ENCODE measurements at places on chromosomes 11 and 22. TPM values are rescaled to one million over a fixed set of nuclear protein-coding genes. Genes with fewer than 3 reads are reported as not detected.
A peak's percentile ranks its signal among the peaks of the same experiment; 100 is the strongest.

GRCh38 chr11:13214276-13214675 is 63.3 kb upstream of the BMAL1 start:
- H3K36me3 ChIP-seq = no peaks in the 10 kb centered on the region
- H3K4me3 ChIP-seq = no peak overlapping the region
- DNase-seq = no peak

The H19 gene
- not detected for total RNA-seq

GRCh38 chr11:121412711-121413415 is 39.3 kb upstream of the SORL1 start:
- H3K4me1 ChIP-seq = no peaks in the 10 kb centered on the region
- no peak overlapping the region for H3K27ac ChIP-seq
- H3K36me3 ChIP-seq = no peaks in the 10 kb centered on the region
- H3K27me3 ChIP-seq = no peaks in the 10 kb centered on the region

DNA sequence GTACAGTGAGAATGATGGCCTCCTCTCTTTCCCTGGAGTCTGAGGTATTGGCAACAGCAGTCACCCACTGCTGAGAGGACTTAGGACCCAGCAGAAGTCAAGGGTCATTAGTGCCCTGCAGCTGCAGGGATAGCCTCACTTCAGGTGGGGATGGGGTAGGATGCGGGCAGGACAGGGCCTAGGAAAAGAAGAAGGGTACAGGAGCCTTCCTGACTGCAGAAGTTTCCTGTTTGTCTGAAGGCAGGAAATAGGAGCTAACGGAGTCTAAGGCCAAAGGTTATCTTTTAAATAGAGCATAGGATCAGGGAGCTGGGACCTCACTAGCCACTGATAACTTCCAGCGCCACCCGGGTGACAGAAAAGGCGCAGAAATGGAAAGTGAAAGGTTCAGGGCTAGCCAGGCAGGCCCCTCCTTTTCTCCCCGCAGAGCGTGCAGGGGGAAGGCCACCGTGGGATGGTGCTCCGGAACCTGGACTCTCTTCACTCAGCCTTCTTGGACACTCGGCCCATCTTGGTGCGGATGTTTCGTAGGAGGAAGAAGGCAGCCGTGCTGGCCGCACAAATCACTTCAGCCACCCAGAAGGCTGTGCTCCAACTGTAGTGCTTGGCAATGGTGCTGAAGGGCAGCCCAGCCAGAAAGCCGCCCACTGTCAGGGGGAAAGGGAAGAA is 6.0 kb downstream of the TRAPPC4 start:
- H3K27me3 ChIP-seq = no peaks in the 10 kb centered on the region
- peaks cover 16% of the 10 kb centered on the region for H3K36me3 ChIP-seq
- no peak overlapping the region for H3K4me3 ChIP-seq
- 0 out of 2 replicates have a peak, but pooled peaks cover 3% of the 10 kb centered on the region for H3K4me1 ChIP-seq
- DNase-seq = no peak

The ALX4 gene
- total RNA-seq = 30.3 TPM

DNA sequence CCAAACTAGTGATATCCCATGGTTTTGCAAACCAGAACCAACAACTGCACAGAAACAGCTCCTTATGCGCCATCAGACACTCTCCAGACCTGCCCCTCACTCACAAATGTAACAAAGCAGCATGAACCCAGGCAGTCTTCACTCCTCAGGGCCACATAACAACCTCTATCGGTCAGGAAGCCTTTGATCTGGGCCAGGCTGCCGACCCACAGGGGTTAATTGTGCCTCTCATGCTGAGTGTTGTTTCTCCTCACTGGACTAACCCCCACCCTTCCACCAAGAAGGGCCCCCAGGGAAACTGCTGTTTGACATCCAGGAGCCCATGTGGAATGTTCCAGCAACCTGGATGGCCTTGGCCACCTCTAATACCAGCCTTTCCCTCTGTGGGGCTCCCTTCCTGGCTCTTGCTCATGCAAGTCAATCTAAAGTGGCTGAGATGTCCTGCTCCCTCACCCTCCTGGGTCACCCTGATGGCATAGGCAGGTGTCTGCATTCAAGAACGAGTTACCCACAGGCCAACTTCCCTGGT is 7.9 kb upstream of the RGL4 start:
- H3K36me3 ChIP-seq = peaks cover 13% of the 10 kb centered on the region
- DNase-seq = no peak
- H3K27ac ChIP-seq = no peak overlapping the region
- no peaks in the 10 kb centered on the region for H3K4me1 ChIP-seq

The CRYBB3 gene
- not detected for total RNA-seq

The SYT13 gene
- total RNA-seq = not detected

DNA sequence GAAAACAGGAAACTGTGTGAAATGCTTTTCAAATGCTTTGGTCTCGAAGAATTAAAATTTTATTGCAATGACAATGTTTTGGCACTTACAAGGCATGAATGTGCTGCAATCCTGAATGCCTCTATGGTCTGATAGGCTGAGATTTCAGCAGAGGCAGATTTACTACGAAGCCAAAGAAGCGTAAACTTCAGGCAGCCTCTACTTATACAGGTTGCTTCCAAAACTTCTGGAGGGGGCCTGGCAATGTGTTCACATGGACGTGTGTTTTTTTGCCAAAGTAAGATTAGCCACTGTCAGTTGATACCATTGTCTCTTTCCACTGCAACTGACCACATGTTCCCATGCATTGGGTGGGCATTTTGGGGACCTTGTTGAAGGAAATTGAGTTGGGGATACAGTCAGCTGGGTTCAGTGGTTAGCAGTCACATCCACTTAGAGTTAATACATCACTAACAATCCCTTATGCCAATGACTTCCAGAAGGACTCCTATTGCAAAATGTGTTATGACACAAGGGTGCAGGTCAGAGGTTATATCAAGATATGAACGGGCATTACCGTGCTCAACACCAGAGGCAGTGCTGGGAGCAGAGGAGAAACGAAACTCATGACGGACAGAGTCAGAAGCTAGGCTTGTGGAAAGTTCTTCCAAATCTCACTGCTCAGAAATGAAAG is 48.8 kb downstream of the ABTB2 start:
- no peak for DNase-seq
- no peaks in the 10 kb centered on the region for H3K27me3 ChIP-seq
- peaks cover 9% of the 10 kb centered on the region for H3K4me1 ChIP-seq
- H3K27ac ChIP-seq = no peak overlapping the region

GRCh38 chr11:128492461-128492860 is 94.9 kb downstream of the ETS1 start:
- H3K27me3 ChIP-seq = no peaks in the 10 kb centered on the region
- no peak overlapping the region for H3K4me3 ChIP-seq
- H3K27ac ChIP-seq = peak overlapping the region; percentile 22
- peaks cover 57% of the 10 kb centered on the region for H3K36me3 ChIP-seq

The PARVA gene
- total RNA-seq = 59.9 TPM

The FGF3 gene
- not detected for total RNA-seq

The ISX gene
- total RNA-seq = not detected

GRCh38 chr11:2091786-2092463 is 47.3 kb downstream of the IGF2 start:
- H3K27ac ChIP-seq = no peak overlapping the region
- no peaks in the 10 kb centered on the region for H3K27me3 ChIP-seq
- peaks cover 26% of the 10 kb centered on the region for H3K36me3 ChIP-seq
- H3K4me1 ChIP-seq = peaks cover 52% of the 10 kb centered on the region

GRCh38 chr11:122863704-122864326 is 18.7 kb upstream of the JHY start:
- H3K4me3 ChIP-seq = no peak overlapping the region
- no peaks in the 10 kb centered on the region for H3K27me3 ChIP-seq
- H3K4me1 ChIP-seq = no peaks in the 10 kb centered on the region
- no peaks in the 10 kb centered on the region for H3K36me3 ChIP-seq

DNA sequence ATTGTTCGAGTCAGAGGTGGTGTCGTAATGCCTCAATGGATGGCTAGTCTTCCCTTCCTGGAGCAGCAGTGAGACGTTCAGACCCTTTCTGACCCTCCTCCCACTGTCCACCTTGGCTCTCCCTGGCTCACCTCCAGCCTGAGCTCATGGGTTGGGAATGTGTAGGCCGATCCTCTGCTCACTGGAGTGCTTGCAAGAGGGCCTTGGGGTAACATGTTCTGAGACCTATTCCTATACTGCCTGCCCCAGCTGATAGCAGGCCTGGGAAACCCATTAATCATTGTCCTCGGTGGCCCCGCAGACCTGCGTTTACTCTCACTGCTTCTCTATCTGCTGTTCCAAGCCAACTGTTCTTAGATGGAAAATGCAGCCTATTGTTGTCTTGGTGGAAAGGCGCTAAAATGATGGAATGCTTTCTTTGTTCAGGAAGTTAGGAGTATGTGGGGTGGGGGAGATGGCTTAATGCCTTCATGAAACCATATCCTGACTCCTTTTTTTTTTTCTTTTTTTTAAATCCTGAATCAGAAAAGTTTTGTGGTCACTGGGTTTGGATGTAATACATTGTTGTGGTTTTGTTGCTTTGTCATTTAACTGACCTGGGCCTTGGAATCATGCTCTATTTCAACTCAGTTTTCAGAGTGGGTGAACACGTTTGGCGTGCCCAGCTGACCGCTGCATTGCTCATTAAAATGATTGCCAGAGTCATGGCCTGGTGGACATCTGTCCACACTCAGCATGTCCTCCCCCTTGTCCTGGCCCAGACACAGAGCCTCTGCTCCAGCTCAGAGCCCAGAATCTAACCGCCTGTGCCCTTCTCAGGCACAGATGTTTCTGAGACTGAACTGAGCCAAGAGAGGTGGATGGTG is 72.5 kb downstream of the MICAL2 start:
- 0 out of 2 replicates have a peak, but pooled peaks cover 3% of the 10 kb centered on the region for H3K36me3 ChIP-seq
- peak overlapping the region; percentile 98 for H3K27ac ChIP-seq
- DNase-seq = peak; percentile 93
- no peaks in the 10 kb centered on the region for H3K27me3 ChIP-seq

The RIN1 gene
- total RNA-seq = 58.0 TPM

- DNase-seq = no peak
- peaks cover 48% of the 10 kb centered on the region for H3K27me3 ChIP-seq
- H3K4me3 ChIP-seq = no peak overlapping the region
- no peaks in the 10 kb centered on the region for H3K36me3 ChIP-seq
- H3K27ac ChIP-seq = no peak overlapping the region
These were observed 7.6 kb upstream of the NDUFV1 start for GRCh38 chr11:67599149-67599548.

GRCh38 chr11:82765466-82766034 is 31.9 kb upstream of the FAM181B start:
- DNase-seq = no peak
- H3K4me1 ChIP-seq = no peaks in the 10 kb centered on the region
- no peaks in the 10 kb centered on the region for H3K27me3 ChIP-seq
- H3K27ac ChIP-seq = no peak overlapping the region

GRCh38 chr11:6576471-6577373 is 26.7 kb downstream of the RRP8 start:
- no peaks in the 10 kb centered on the region for H3K27me3 ChIP-seq
- no peak overlapping the region for H3K4me3 ChIP-seq
- no peaks in the 10 kb centered on the region for H3K4me1 ChIP-seq
- no peak overlapping the region for H3K27ac ChIP-seq
- no peak for DNase-seq

The TAF10 gene
- 25.2 TPM for total RNA-seq

The LRRC4C gene
- not detected for total RNA-seq

GRCh38 chr11:92154110-92154509 is 70.5 kb upstream of the FAT3 start:
- no peaks in the 10 kb centered on the region for H3K4me1 ChIP-seq
- H3K27me3 ChIP-seq = no peaks in the 10 kb centered on the region
- DNase-seq = no peak
- H3K27ac ChIP-seq = no peak overlapping the region
- H3K36me3 ChIP-seq = no peaks in the 10 kb centered on the region

The PLA2G3 gene
- not detected for total RNA-seq

The MN1 gene
- total RNA-seq = 4.5 TPM

GRCh38 chr11:76863196-76863777 is 2.6 kb downstream of the ACER3 start:
- H3K27me3 ChIP-seq = no peaks in the 10 kb centered on the region
- H3K4me3 ChIP-seq = no peak overlapping the region
- peaks cover 9% of the 10 kb centered on the region for H3K4me1 ChIP-seq
- no peak for DNase-seq
- no peak overlapping the region for H3K27ac ChIP-seq

DNA sequence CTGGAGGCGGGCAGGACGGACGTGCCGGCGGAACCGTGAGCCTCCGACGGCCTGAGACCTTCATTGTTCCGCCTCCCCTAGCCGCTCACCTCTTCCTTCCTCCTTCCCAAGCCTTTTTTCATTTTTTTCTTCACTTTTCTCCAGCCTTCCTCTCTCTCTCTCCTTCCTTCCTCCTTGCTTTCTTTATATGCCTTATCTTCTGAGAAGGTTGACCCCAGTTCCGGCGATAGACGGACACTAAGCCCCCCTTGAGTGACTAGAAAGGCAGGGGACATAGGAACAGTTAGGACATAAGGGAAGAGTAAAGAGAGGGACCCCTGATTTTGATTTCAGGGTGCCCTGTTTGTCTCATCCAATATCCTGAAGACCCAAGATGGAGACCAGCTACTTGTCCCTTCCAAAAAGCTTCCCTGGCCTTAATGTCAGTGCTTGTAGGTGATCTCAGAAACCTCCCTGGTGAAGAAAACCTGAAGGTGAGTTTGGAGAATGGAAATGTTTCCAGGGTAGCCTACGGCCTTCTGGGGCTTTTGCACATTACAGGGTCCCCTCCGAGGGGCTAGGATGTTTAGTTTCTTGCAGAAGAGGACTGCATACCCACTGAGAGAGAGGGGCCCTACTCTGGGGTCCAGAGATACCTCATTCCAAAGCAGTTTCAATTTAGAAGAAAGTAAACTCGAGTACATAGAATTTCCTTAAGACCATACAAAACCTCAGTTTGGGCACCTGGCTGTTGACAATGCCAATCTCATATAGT is 3.5 kb downstream of the ADM start:
- peak overlapping the region; percentile 28 for H3K4me3 ChIP-seq
- peak overlapping the region; percentile 82 for H3K27ac ChIP-seq
- no peaks in the 10 kb centered on the region for H3K36me3 ChIP-seq
- DNase-seq = no peak
- H3K4me1 ChIP-seq = peaks cover 52% of the 10 kb centered on the region

GRCh38 chr11:120985718-120986569 is 38.0 kb upstream of the TBCEL start:
- H3K27me3 ChIP-seq = no peaks in the 10 kb centered on the region
- no peaks in the 10 kb centered on the region for H3K4me1 ChIP-seq
- H3K4me3 ChIP-seq = 0 out of 2 replicates have a peak overlapping the region, but pooled peaks have one; percentile 14
- no peak overlapping the region for H3K27ac ChIP-seq

DNA sequence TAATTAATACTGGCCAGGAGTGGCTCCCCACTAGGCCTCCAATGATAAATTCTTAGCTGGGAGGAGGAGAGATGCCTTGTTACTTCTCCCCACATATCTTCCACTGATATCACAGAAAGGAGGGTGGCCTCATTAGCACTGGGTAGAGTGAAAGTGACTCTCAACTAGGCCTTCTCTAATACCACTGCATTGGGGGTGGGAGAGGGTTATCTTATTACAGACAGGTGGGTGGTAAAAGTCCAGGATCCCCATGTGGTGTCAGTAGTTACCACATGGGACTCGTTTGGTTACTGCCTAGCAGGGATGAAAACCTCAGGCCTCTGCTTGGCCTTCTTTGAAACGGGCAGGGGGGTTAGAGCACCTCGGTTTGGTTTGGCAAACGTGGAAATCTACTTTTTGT is 167.3 kb downstream of the UVRAG start:
- no peaks in the 10 kb centered on the region for H3K4me1 ChIP-seq
- H3K27me3 ChIP-seq = no peaks in the 10 kb centered on the region
- H3K36me3 ChIP-seq = no peaks in the 10 kb centered on the region

Measured in SJSA1 (cell line).